ENCODE measurements at places on chromosomes 16 and 17. TPM values are rescaled to one million over a fixed set of nuclear protein-coding genes. Genes with fewer than 3 reads are reported as not detected.

The DPEP2 gene
- not detected for total RNA-seq

DNA sequence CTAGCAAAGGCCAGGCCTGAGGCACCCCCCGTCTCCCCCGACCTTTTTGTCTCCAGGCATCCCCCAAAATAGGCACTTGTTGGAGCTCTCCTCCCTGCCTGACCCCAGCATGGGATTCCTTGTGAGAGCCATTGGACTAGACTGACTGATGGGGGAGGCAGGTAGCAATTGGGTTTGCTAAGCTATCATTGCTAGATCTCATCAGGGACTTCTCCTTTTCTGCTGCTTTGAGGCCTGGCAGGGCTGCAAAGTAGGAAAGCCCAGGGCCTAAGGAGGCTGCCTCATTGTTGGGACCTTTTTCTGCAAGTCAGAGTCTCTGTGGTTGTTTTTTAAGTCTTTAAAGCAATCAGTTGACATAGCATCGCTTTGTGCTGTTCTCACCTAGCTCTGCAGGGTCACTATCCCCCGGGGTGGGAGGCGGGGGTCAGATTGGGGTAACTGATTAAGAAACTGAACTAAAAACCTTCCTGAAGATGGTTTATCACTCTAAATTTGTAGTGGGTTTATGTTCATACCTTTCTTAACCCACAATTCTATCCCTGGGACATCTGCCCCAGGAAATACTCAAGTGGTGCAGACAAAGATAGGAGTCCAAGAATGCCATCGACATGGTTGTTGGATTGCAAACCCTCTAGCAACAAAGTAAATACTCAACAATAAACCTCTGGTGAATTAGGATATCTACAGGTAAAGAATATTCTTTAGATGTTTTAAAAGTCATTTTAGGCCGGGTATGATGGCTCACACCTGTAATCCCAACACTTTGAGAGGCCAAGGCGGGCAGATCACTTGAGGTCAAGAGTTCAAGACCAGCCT, 28.0 kb downstream of the LLGL2 start:
- no peak for DNase-seq

DNA sequence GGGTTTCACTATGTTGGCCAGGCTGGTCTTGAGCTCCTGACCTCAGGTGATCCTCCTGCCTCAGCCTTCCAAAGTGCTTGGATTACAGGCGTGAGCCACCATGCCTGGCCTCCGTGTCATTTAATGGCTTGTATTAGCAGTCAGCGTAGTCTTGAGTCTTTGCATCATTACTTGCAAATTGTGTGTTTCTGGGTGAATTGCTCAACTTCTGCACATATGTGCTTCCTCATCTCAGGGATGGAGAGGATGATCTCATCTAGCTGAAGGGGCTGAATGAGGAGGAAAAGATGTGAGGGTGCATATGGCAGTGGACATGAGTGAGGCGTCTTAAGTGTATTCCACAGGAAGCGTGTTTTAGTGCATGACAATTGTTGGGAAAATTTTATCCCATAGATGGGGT, 155.8 kb downstream of the SNX29 start:
- DNase-seq = peak; percentile 29

GRCh38 chr17:57051886-57052361, 33.1 kb upstream of the AKAP1 start:
- no peak for DNase-seq

GRCh38 chr17:61406971-61407911, 7.6 kb downstream of the TBX2 start:
- DNase-seq = peak; percentile 51

- DNase-seq = peak; percentile 68
Measured at GRCh38 chr16:50665128-50665878, 15.8 kb downstream of the SNX20 start.

Data from fibroblast of lung (primary cell).